ENCODE measurements at places on chromosomes 5 and 9.

- ATAC-seq = no peak
Observed at GRCh38 chr9:130938652-130939404, at the start of gene FIBCD1. Gene FIBCD1 (minus strand): TSS chr9:130939247. CDS start chr9:130938607, 640 bp downstream.

DNA sequence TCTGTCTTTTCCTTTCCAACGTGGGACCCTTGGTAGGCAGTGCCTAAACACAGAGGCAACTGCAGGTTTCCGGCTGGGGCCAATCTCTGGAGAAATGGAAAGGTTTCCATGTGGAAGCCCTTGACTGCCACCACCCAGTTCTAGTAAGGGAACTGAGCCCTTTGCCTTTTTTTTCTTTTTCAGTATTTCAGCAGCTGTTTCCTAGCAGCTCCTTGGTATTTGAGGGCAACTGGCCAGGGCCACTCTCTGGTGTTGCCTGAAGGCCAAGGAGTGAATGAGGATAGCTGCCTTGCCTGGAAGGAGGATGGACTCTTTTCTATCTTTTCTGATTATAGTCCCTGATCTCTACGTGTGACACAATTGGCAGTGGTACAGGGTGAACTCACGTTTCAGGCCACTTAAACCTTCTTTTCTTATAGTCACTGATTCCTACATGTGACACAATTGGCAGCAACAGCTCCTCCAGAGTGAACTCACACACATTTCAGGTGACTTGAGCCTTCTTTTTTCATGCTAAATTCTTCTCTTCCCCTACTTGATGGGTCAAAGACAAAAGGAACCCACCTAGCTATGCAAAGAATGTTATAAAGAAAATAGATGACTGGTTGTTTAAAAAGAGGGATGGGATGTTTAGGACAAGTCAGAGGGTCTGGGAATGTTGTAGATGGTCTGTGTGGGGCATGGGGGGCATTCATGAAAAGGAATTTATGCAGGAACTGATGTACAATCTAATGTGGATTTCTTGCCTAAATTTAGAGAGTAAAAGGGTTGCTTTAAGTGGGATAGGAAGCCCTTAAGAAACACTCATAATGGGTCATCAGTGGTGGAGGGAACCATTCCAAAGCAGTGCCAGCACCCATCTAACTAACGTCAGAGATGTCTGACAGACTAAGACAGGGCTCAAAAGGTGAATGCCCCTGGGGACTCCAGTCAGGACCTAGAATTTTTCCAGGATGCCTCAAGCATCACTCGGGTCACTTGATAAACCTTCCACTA, 190.1 kb downstream of the TMEM232 start:
- ATAC-seq = no peak

- no peak for ATAC-seq
Observed at GRCh38 chr5:33037076-33037475, 326.0 kb downstream of the NPR3 start.

DNA sequence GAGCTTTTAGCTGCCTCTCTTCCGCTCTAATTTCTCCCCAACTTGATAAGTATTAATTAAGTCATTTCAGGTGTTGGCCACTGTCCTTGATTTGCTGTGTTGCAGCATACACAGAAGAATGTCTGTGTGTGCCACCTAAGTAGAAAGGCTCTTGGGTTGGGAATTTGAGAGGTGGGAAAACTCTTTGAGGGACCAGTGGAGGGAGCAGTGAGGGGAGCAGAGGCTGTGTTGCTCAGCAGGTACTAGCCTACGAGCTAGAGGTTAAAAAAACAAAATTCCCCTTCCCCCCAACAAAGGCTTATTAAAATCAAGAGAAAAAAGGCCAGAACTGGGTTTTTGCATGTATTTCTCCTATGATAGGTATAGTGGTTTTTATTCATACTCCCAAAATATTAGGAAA, 20.9 kb downstream of the RPS23 start:
- ATAC-seq = no peak

- ATAC-seq = no peak
Observed at GRCh38 chr9:75593920-75594319, 296.6 kb upstream of the PCSK5 start.

DNA sequence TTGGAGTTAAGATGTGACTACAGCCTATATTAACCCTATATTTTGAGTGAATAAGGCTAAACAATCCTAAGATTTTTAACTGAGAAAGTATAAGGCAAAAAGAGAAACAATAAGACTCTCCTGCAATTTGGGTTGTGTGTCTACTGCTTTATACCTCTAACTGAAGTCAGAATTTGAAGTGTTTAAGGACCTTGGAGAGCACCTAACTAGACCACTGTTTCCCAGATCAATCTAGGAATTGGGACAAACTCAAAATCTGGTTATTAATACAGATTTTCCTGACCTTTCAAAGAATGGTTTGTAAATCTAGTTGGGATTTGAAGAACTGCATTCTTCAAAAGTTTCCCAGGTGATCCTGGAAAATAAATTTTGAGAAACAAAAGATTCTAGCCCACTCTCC, 42.1 kb downstream of the GABRA1 start:
- ATAC-seq = no peak

DNA sequence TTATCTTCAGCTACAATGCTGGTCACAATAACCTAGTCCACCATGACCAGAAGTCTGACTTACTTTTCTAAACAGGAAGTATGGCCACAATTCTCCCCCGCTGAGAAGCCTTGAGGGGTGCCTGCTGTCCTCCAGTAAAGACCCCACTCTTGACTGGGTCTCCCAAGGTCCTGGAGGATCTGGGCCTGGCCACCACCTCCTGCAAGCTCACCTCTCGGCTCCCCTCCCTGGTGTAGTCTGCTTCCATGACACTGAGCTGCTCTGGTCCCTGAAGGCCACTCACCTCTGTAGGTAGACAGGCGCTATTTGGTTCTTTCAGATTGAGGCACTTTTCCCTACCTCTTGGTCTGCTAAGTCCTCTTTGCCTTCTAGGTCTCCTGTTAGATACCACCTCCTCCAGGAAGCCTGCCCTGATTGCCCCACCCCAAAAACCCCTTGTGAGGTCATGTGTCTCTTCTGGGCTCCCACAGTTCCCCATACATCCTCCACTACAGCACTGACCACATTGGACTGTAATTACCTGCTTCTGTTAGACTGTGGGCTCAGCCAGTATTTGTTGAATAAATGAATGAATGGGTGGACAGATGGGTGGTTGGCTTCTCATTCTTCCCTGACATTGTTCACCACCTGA, 62.6 kb upstream of the IER5L start:
- ATAC-seq = no peak

- ATAC-seq = no peak
Observed at GRCh38 chr5:164560216-164560615, 1054.8 kb downstream of the MAT2B start.

DNA sequence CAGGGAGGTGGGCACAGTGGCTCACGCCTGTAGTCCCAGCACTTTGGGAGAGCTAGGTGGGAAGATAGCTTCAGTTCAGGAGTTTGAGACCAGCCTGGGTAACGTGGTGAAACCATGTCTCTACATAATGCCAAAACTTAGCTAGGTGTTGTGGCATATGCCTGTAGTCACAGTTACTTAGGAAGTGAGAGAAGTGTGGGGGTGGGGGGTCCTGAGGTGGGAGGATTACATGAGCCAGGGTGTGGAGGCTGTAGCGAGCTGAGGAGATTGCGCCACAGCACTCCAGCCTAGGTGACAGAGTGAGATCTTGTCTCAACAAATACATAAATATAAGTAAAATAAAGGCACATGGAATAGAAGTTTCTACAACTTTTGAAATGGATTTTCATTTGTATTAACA, 23.1 kb downstream of the VCAN start:
- no peak for ATAC-seq

GRCh38 chr5:9302218-9302617, 243.7 kb downstream of the SEMA5A start:
- ATAC-seq = no peak

DNA sequence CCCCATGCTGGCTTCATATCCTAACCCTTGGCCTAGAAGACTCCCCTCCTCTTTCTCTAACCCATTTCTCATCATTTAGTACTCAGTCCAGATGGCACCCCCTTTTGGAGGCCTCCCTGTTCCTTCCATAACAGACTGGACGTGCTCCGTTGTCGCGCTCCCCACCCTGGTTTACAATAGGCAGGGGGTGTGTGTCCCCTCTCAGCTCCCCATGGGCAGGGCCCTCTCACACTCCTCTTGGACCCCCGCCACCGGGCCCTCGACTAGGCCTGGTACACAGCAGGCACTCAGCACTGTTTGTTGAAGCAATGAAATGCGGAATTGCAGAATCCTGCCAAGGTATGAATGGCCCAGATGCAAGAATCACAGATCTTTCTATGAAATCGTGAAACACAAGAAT, 227.4 kb downstream of the FSTL4 start:
- no peak for ATAC-seq

DNA sequence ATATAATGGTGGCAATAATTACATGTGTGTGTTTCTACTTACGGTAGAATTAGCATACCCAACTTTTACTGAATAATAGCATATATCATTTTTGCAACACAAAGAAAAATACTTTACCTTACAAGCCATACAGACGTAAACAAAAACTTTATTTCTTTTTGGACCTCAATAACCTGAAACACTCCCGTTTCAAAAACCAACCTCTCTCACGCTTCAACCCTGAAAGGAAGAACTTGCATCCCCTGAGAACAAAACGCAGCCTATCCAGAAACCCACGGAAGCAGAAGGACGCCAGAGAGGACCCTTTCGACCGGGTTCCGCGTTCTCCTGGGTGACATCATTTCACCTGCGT, at the start of gene RNF38:
Gene RNF38 (minus strand): TSS at position 290 of the 352 bp plus-strand sequence. CDS start 161 bp downstream, at position 129.
- ATAC-seq = no peak

DNA sequence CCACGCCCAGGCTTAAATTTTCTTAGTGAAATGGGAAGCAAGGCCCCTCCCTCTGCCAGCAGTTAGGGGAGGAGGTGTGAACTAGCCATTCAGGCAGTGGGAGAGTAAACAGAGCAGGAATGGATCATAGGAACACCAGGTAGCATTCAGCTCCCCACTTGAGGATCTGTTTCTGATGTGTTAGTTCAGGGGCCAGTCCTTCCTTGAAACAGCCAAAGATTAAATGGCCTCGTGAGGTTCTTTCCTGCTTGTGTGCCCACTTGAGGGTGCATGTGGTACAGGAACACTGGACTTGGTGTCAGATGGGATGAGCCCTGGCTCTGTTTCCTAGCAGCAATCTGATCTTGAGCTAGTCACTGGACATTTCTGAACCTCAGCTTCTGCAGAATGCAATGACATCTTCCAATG, 21.2 kb downstream of the FAXDC2 start:
- no peak for ATAC-seq

DNA sequence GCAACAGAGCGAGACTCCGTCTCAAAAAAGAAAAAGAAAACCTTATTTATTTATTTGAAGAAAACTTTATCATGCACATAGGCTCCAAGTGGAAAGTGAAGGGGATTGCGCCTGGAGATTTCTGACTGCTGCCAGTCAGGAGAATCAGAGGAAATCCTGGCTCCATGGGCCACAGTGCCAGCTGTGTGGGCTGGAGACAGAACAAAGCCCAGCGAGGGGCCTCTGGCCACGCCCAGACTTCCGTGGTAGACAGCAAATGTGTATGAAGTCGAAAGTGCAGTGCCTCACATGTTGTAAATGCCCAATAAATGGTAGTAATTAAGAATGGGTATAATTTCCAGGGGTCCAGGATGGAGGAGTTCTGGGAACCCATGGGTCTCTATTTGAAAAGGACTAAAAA, 75.8 kb upstream of the WWC1 start:
- ATAC-seq = no peak

GRCh38 chr5:140041492-140042392, 1.4 kb downstream of the NRG2 start:
- ATAC-seq = peak; percentile 62

DNA sequence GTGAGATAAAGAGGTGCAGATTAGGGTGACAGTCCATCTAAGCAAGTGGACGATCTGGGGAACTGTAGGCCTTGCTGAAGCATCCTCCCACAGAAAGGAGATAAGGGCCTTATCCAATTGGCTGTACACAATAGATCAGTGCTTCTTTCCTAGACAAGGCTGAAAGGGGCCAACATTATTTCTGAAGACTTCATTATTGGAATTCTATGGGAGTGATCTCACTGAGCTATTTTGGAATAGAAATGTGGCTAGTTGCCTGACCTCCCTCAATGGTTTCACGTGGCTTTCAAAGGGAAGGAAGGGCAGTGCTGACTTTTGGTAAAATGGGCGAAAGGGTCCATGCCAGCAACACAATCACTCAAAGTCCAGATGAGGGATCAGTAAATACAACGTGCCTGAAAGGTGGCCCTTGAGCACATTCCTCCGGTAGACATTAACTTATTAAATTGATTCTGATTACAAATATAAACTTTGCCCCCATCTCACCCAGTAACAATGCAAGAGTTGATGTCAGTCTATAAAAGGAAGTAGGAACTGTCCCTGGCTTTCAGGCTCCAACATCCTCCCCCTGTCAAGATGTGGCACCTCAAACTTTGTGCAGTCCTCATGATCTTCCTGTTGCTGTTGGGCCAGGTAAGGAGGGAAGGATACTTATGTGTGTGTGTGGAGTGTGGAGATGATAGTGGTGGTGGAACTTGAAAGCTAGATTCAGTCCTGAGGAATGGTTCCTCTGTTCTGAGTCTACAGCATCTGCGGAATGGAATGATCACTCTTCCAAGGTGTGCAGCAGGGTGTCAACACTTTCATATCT, at the start of gene LEAP2:
Gene LEAP2 (plus strand): TSS at position 550 of the 811 bp plus-strand sequence. CDS start 27 bp downstream, at position 577.
- ATAC-seq = no peak

DNA sequence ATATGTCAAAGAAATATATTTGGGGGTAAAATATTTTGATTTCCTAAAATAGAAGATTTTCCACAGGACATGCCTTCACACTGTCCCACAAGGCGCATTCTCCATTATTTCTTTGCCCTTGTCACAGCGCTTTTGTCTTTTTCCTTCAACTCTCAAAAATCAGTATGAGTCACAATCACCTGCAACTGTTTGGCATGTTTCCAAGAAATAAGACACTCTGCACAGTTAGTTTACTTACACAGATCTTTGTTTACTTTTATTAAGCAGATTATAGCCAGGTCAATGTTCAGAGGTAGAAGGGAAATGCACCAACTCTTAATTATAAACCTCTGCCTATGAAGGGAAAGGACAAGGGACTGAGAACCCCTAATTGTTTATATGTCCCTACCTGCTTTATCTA, 9.5 kb downstream of the CEMIP2 start:
- ATAC-seq = no peak

DNA sequence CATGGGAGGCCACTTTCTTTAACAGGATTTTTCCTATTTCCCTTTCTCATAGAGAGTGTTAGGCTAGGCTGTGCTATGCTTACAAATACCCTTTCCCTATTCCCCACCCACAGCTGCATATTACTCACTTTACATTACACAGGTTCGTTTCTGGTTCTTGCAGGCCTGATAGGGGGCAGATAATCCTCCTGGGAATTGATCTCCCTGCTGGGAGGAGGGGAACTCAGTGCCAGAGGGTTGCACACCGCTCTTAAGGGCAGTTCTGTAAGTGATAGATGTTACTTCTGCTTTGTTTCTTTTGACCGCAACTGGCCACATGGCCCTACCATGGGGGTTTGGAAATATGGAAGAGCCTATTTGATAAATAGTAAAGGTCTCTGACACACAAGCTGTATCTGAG, 54.0 kb upstream of the NTRK2 start:
- ATAC-seq = no peak
